ENCODE measurements at places on chromosomes 11 and 22.

GRCh38 chr11:29008481-29008880 is 900.3 kb downstream of the METTL15 start:
- no peak for DNase-seq

DNA sequence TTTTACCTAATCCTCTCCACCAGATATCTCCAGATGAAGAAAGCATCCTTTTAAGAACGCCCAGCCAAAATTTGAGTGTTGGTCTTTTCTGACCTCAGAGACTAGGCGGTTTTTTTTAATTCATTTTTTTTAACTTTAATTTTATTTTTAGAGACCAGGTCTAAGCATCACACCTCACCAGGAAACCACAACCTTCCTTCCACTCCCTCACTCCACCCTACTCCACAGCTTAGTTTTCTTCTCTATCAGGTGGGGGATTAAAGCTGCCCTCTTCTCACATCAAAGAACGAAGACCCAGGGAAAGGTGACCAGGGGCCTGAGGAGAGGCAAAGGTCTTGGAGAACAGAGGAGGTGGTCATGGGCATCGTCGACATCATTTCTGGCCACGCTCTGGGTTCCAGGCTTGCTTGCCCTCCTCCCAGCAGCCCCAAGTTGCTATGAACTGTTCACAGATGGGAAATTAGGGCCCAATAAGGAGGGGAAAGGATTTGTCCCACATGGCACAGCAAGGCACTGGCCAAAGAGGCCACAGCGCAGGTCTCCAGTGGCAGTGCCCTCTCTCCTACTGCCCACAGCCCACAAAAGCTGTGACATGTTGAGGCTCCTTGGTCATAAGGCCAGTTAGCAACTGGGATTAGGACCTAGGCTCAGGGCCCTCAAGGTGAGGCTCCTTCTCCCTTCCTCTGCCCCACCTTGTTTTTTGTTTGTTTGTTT is 1.4 kb upstream of the PEX16 start:
- no peak for DNase-seq

GRCh38 chr11:126153972-126154371 is 57.5 kb downstream of the RPUSD4 start:
- DNase-seq = no peak

- no peak for DNase-seq
These were observed 9.5 kb upstream of the RIC3 start for GRCh38 chr11:8178297-8178696.

DNA sequence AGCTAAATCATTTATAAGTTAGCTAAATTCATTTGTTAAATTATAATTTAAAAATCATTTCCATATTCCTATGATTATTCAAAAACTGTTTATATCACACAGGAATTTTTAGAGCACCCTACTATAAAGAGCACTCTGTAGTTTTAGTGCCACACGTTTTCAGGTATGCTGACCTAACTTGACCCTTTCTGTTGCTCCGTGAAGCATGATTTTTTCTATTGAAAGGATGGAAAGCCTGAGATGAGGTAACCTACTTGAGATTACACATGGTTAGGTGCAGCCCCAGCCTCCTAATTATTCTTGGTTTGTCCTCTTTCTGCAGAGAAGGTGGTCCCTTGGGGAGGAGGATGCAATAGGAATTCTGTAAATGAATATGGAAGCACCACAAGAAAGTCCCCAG is 72.6 kb downstream of the PPFIBP2 start:
- DNase-seq = no peak

DNA sequence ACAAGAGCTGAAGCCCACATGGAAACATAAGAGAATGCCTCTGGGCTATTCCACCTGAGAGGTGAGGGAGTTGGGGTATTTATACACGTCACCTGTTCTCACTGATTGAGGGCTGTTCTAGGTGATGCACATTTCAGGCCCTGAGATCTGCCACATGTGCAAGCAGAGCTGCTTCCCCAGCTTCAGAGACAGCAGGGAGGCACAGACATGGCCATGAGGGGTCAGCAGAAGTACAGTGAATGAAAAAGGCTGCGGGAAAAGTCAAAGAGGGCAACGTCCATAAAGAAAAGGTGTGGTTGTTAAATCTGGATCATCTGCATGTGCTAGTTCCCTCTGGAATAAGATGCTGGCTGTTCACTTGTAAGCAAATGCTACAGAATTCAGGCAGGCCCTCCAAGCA is 75.4 kb downstream of the GAB4 start:
- no peak for DNase-seq

DNA sequence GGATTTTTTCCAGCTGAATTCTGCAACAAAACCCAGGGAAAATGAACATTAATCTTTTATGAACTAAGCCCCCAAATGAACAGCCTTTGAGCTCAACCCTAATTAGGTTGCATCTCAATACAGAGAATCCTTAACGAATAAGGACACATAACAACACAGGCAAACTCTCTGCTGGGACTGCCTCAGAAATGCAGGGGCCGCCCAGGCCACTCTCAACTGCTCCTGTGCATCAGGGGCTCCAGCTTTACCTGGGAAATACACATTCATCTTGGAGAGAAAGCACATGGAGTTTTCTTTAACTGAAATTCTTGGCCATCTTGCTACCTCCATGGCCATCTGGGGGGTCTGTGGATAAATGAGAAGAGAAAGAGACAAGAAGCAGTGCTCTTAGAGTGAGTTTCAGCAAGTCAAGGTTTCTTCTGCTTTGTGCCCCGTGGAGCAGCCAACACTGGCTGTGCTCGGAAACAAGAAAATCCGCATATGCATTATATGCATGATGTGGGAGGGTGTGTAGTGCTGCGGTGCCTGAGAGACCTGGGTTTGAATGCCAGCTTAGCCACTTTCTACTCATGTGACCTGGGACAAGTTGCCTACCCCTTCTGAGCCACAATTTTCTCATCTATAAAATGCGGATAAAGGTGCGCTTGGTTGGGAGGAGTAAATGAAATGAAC is 81.9 kb upstream of the RCN1 start:
- no peak for DNase-seq

DNA sequence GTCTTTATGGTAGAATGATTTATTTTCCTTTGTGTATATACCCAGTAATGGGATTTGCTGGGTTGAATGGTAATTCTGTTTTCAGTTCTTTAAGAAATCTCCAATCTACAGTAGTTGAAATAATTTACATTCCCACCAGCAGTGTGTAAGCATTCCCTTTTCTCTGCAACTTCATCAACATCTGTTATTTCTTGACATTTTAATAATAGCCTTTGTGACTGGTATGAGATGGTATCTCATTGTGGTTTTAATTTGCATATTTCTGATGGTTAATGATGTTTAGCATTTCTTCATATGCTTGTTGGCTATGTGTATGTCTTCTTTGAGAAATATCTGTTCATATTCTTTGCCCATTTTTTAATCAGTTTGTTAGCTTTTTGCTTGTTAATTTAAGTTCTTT is 901.2 kb downstream of the METTL15 start:
- no peak for DNase-seq

DNA sequence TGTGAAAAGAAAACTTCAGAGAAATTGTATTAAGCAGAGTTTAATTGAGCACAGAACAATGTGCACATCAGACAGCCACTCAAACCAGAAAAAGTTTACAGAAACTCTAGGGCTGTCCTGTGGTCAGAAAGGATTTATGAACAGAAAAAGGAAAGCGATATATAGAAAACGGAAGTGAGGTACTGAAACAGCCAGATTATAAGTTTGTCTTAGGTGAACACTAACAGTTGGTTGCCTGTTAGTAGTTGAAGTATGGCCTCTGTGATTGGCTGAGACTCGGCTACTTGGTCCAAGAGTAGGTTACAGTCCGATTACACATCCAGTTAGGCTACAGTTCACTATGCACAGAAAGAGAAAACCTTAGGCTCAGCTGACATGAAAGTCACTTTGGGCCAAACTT is 1232.5 kb upstream of the RAG2 start:
- no peak for DNase-seq

Data from NCI-H2107 (cell line).